ENCODE measurements at places on chromosomes 2 and 18. TPM values are rescaled to one million over a fixed set of nuclear protein-coding genes. Genes with fewer than 3 reads are reported as not detected.

CROCC2 gene
- not detected for total RNA-seq

TTR gene
- not detected for total RNA-seq

MRPL53 gene
- total RNA-seq: 32.2 TPM

FAM110C gene
- 0.17 TPM for total RNA-seq

Data from dermis lymphatic vessel endothelial cell (primary cell).